Activated CD8-positive, alpha-beta memory T cell treated with anti-CD3 and anti-CD28 coated beads for 48 hours (primary cell): ENCODE measurements at places on chromosomes 11 and 22.

- DNase-seq: no peak
Observed at GRCh38 chr11:75530577-75530976, 4.8 kb upstream of the GDPD5 start.

- no peak for DNase-seq
Observed at GRCh38 chr11:119218141-119218878, 12.2 kb downstream of the CBL start.

DNA sequence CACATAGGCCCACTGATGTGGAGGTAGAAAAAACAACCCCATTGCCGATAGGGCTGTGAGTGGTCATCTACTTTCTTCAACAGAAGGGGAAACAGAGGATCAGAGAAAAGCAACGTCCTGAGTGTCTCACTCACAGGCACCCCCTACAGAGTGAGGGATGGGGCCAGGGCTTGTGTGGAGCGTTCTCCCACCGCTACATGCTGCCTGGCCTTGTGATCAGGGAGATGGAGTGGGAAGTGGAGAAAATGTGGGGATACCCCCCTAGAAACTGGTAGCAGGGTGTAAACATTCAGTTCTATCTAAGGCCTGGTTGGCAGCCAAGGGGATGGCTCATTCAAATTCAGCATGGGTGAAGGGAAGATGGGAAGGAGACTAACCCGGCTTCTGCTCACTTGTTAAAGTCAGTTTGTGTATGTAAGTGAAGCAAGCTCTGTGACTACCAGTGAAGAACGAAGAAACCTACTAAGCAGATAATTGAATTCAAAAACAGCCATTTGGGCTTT, 73.0 kb upstream of the NAV2 start:
- no peak for DNase-seq

GRCh38 chr11:72081821-72082453, 1.3 kb downstream of the LRRC51 start:
- no peak for DNase-seq

GRCh38 chr22:37827056-37827455, 3.9 kb downstream of the GALR3 start:
- no peak for DNase-seq

GRCh38 chr11:128948583-128948982, 5.9 kb upstream of the TP53AIP1 start:
- no peak for DNase-seq

DNA sequence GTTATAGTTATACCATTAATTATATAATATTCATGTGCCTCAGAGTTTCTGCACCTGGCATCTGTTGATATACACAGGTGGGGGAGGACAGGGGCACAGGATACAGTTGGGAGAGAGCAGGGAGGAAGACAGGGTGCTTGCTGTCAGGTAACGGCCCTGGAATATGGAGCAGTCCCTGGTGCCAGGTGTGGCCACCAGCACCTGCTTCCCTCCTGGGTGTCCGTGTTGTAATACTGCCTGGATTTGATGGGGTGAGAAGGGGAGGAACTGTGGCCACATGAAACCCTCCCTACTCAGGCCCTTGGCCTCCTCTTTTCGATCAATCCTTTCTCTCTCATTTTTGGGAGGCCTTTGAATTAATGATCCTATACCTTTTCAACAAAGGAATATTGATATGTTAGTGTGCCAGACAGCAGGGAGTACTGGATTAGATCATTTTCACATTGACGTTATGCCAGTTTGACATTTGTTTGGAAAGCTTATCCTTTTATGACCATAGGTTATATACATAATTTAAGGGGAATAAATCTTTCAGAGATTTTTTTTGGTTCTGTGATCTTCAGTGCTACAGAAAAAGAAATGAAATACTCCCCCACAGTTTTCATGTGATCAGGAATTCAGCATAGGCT, 88.6 kb downstream of the TEAD1 start:
- no peak for DNase-seq
